IPS DF 19.7 (cell line): ENCODE measurements at places on chromosomes 3 and 15.

- DNase-seq: no peak
These were observed 809.7 kb downstream of the NR2F2 start for GRCh38 chr15:97140216-97140615.

DNA sequence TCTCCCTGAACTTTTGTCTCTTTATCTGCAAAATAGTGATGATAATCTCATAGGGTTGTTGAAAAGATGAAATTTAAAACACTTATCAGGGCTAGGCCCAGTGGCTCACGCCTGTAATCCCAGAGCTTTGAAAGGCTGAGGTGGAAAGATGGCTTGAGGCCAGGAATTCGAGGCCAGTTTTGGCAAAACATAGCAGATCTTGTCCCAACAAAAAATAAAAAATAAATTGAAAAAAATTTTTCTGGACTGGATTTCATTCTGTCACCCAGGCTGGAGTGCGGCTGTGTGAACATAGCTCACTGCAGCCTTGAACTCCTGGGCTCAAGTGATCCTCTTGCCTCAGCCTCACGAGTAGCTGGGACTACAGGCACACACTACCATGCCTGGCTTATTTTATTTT lies 29.6 kb downstream of the LMLN start:
- DNase-seq: no peak

GRCh38 chr3:41129731-41130130 lies 69.6 kb upstream of the CTNNB1 start:
- DNase-seq: no peak

DNA sequence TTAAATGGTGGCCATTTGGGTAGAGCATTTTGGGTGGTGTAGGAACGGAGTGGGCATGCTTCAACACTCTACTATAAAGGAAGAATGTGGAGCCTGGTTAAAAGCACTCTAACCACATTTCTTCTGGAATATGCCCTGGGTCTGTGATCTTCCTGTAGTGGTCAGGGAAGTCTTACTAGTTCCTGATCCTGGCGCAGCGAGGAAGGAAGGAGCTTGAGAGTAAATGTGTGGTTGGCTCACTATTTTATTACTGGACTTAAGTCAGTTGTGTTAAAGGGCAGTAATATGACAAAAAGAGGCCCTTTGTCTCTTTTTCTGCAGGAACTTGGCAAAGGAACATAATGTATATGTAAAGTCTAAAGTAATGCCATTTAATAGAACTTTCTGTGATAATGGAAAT lies 197.6 kb upstream of the ZPLD1 start:
- DNase-seq: no peak

DNA sequence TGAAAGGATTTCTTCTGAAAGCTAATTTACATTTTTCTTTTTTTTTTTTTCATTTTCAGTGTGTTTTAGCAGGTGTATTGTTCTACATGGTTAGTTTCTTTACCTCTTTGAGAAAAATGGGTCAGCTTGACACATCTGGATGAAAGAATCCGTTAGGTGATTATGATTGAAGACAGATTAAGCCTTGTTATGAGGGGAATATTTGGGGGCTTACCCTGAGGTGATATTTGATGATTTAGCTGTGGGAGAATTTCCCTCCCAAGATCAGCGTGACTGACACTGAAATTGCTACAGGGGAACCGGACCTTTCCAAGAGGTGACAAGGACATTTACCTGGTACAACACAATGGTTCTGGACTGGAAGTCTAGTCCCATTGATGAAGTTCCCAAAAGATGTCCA lies 147.5 kb downstream of the NFKBIZ start:
- no peak for DNase-seq

DNA sequence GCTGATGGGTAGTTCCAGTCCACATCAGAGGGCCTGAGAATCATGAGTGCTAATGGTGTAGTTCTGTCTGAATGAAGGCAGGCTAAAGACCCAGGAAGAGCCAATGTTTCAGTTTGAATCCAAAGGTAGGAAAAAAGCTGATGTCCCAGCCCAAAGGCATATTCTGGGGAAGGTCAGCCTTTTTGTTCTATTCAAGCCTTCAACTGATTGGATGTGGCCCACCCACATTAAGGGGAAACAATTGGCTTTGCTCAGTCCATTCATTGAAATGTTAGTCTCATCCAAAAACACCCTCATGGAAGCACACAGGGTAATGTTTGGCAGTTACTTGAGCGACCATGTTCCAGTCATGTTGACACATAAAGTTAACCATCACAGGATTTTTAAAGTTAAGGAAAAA lies 25.9 kb downstream of the EPHB1 start:
- no peak for DNase-seq

- DNase-seq: no peak
These were observed 1014.0 kb downstream of the SI start for GRCh38 chr3:164064298-164064697.

DNA sequence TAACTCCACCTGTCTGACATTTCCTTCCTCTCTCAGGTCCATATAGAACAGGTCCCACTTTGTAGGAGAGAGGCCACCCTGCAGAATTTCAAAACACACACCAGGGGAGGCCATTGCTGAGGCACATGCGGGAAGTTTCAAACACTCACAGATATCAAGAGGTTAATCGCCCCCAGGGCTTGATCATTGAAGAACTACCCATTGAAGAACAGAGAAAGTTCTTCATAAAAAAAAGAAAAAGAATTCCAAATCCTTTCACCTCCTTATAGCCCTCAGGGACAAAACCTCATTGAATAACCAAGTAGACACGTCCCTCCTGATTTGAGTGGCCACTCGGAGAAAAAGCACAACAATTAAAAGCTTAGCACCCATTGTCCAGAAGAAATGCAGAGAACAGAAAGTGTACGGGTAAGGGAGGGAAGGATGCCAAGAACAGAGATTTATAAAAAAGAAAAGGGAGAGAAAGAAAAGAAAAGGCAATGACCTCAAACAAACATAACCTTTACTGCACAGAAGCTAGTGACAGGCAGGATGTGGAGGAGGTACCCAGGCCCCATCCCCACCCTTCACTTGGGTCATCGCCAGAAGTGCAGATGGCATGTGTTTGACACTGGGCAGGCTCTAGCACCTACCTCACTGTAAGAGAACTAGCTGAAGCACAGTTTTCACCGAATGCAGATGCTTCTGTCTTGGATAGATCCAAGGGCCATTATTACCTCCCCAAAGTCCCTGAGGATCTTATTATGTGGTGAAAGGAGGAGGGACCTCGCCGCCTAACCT lies 112.3 kb upstream of the HES1 start:
- DNase-seq: no peak

DNA sequence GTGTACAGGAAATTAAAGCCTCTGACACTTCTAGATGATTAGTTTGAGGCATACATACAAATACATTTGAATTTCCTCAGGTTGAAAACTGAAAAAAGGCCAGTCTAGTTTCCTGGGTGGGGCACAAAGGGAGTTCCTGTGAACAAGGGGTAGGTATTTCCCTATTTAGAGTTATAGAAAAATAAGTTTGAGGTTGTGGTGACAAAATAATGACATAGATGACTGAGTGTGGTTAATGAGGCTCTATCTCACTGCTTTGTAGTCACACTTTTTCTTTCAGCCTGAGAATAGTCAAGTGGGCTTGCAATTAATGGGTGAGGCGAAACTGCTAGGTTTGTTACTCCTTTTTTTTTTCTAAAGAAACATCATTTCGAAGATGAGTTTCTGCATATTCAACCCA lies 4.3 kb downstream of the SLCO3A1 start:
- DNase-seq: no peak

DNA sequence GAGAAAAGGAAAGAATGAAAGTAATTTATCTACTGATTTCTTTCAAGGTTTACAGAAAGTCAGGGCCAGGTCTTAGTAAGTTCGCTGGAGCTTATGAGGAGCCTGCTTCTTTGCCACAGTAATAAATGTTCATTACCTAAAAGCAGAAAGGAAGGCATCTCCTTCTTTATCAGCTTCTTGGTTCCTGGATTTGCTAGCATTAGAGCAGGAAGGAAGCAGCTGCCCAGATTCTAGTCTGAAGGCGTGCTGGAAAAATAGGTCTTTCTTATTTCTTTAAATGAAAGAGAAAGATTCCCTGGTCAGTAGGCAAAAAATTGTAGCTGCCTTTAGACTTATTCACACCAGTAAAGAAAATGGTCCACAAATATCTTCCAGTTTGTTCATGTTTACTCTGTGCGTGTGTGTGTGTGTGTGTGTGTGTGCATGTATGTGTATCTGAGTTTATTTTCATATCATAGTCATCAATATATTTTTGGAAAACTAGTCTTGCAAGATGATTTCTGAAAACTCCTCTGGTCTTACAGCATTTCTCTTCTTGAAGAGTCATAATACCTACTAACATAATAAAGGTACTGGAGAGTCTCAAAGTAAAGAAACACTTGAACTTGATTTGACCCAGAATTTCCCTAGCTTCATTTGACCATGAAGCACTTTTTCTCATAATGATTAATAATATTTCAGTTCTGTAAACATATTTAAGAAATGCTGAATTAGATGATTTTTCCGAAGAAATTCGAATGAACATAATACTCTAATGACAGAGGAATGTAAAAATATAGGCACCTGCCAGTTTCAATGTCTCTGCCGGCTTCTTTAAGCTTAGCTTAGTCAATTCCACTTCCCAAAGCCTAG lies 255.3 kb upstream of the ZPLD1 start:
- no peak for DNase-seq
